Ovary (tissue), 10 donors: ENCODE measurements at places on chromosomes 2 and 18. TPM values are rescaled to one million over a fixed set of nuclear protein-coding genes. Genes with fewer than 3 reads are reported as not detected.
A peak's percentile ranks its signal among the peaks of the same experiment; 100 is the strongest.

- DNase-seq, result no peak
Measured at GRCh38 chr2:60350791-60351190, 202.7 kb downstream of the BCL11A start.

The TTC21B gene
- total RNA-seq, result 22.3 TPM

GRCh38 chr2:197028230-197028629 lies 101.7 kb upstream of the PGAP1 start:
- no peak for DNase-seq

DNA sequence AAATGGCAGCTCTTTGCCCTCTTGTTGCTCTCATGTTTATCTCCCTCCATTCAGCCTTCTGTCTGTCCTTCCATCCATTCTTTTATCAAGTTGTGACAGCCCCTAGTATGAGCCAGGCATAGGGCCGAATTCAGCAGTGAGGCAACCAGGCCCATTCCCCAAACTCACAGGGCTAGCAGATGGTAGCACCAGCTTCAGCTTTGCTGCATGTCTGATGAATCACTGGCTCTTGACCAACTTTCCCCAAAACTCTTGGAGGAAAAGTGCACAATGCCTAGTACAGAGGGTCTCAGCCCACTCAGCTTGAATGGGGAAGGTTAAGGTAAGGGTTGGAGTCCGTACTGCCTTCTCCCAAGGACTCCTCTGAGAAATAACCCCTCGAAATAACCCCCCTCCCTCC lies 35.7 kb downstream of the NPAS2 start:
- DNase-seq, result no peak

- DNase-seq, result no peak
Measured at GRCh38 chr2:144836635-144837350, 316.9 kb upstream of the ZEB2 start.

The TCF7L1 gene
- 28.3 TPM for total RNA-seq

The LRRTM4 gene
- not detected for total RNA-seq

GRCh38 chr2:237896507-237896892 lies 37.1 kb downstream of the RAMP1 start:
- DNase-seq, result no peak

- no peak for DNase-seq
Measured at GRCh38 chr2:66236067-66236685, 198.7 kb upstream of the MEIS1 start.

The AMER3 gene
- not detected for total RNA-seq

- peak; percentile 22 for DNase-seq
Measured at GRCh38 chr18:76823587-76824011, 1.2 kb downstream of the ZNF236 start.

The IL36G gene
- not detected for total RNA-seq

DNA sequence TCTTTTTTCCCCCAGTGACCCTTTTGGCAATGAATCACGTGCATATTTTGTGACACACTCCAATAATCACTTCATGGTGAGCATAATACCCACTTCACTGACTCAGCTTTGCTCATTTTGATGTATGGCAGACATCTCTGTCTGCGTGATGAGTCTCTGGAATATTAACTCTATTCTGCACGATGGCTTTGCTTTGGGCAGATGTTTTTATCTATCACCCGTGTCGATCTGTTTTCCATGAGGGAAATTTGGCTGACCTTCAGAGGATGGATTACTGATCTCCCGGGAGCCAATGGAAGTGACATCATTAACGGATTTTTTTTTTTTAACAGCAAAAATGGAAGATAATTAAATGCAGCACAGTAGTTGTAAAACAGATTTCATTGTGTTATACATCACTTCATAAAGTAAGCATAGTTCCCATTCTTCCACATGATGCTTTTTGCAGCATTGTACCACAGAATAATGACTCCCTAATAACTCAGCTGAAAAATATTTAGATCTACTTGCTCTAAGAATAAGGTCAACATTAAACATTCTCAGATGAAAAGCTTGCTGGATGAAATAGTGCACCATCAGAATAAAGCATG lies 29.8 kb downstream of the CDC42EP3 start:
- DNase-seq, result no peak

The FAHD2B gene
- total RNA-seq, result 16.1 TPM

GRCh38 chr2:131067465-131068125 lies 25.7 kb downstream of the FAM168B start:
- DNase-seq, result no peak

DNA sequence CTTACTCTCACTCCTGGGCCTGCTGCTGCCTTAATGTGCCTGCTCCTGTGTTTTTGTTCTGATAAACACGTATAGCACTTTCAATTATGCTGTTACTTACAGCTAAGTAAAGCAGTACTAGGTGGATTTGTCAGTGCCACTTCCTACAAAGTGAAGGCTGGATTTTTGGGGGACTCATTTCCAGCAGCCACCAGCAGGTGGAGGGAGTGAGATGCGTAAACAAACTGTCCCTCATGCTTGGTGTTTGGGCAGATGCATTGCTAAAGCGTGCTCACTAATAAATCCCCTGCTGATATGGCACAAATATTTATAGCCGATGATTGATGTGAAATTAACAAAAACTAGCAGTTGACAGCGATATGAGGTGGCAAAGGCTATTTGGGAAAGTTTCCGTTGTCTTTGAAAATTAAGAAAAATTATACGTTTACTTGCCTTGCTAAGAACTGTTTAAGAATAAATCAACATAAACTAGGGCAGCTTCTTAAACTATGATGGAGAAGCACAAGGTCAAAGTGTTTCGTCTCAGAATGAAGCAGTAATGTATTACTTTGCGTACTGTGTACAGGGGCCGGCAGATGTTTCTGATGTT lies 101.7 kb downstream of the AGAP1 start:
- DNase-seq, result peak; percentile 81

The TUBB8B gene
- 0.26 TPM for total RNA-seq

- no peak for DNase-seq
Measured at GRCh38 chr2:187084524-187084923, 235.6 kb upstream of the ZSWIM2 start.

The IGFBP2 gene
- total RNA-seq, result 297 TPM

The CELF4 gene
- 1.1 TPM for total RNA-seq

The NT5DC4 gene
- total RNA-seq, result not detected

GRCh38 chr2:173673640-173674039 lies 291.5 kb downstream of the SP3 start:
- no peak for DNase-seq

GRCh38 chr18:76496194-76496890 lies 1.3 kb upstream of the ZNF516 start:
- DNase-seq, result peak; percentile 85

DNA sequence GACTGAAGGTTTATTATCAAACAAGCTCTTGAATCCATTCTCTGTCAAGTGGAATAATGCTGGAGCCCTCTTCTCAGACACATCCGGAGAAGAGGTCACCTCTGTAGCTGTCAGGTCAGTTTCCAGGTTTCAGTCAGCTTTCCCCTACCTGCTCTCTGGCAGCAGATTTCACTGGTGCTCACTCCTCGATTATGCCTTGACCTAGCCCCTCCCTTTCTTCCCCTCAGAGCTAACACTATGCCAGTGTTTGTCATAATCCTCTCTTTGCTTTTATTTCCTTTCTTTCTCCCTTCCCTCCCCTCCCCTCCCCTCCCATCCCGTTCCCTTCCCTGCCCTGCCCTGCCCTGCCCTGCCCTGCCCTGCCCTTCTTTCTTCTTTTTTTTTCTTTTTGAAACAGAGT lies 22.5 kb upstream of the PLEKHM3 start:
- DNase-seq, result no peak

GRCh38 chr2:235026649-235027557 lies 75.1 kb downstream of the SH3BP4 start:
- peak; percentile 56 for DNase-seq

The DNAH7 gene
- total RNA-seq, result 3.8 TPM

GRCh38 chr2:191869781-191870180 lies 22.9 kb upstream of the CAVIN2 start:
- no peak for DNase-seq

DNA sequence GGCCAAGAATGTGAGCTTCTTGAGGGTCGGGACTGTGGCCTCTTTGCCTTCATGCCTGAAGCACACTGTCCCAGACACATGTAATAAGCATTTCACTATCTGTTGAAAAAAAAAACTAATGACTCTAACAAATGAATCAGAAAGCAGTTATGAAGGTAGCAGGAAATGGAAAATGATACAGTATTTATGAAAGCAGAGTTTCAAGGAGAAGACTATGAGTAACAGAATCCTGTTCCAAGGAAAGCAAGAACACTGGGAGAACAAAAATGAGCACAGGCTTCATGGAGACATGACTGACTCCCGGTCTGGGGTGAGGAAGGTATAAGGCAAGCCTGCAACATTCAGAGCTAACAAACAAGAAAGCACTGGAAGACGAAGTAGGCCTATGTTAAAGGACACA lies 190.8 kb downstream of the RNF152 start:
- DNase-seq, result no peak

DNA sequence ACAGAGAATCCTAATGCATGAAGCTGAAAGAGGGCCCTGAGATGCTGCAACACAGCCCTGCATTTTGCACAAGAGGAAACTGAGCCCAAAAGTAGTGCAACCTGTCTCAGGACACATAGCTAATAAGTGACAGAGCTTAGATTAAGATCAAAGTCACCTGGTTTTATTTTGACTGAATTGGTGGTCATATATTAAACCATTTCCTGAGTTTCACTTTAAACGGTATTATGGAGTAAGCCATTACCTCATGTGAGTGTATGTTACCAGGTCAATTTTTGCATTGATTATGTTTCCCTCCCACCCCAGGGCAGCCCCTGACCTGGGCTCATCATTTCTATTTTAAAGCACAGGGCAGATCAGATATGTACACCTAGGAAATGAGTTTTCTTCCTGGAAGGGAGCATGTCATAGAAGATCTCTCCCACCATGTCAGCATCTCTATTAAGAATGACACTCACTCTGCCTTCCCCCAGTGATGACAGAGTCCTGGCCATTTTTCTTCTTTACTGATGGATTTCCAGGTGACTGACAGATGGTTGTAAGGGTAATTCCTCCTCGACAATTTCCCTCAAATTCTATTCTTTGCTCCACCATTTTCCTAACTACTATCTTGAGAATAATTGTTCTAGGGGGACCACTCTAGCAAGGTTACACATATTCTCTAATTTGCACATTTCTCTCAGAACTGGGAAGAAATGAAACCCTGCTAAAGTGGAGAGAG lies 441.3 kb upstream of the SLC14A2 start:
- DNase-seq, result no peak

GRCh38 chr18:47204908-47205522 lies 28.9 kb upstream of the IER3IP1 start:
- DNase-seq, result no peak

The INO80B gene
- 60.9 TPM for total RNA-seq

DNA sequence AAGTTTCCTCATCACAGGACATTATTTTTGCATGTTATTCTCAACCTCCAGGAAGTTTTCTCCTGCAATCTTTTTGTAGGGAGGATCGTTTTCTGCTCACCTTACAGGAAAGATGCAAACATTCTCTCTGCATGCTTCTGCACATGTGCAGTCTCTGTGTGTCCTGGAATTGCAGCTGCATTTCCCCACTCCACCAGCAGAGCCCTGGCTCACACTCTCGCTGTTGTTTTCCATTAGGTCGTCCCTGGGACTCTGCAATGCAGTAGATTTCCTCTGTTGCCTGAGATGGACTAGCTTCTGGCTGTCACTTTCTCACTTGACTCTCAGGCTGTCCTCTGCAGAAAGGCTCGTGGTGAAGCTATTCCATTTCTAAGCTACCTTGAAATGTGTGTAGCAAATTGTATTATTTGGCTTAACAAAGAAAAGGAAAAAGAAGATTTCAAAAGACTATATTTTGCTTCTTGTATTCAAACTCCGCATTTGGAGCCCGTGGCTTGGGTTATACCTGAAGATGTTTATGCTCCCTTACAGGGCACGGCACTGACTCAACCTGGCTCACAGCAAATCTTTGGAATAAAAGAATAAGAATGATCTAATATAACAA lies 346.7 kb downstream of the RAD51AP2 start:
- DNase-seq, result peak; percentile 40

DNA sequence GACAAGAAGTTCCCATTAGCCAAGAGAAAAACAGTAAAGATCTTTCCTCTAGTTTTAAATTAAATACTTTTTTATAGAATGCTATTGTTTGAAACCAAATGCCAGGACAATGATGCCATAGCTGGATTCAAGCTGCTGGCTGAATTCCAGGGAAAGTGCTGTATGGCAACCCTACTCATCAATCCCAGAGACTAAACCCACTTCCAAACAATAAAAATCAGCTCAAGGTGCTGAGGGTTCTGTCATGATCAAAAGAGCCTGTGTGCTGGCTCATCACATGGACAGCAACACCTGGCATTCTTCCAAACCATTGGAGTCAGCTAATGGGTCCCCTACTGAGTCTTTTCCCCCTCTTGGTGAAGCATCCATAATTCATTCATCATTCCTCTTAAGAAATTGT lies 53.7 kb upstream of the PARD3B start:
- no peak for DNase-seq

The PLA2R1 gene
- 16.5 TPM for total RNA-seq

DNA sequence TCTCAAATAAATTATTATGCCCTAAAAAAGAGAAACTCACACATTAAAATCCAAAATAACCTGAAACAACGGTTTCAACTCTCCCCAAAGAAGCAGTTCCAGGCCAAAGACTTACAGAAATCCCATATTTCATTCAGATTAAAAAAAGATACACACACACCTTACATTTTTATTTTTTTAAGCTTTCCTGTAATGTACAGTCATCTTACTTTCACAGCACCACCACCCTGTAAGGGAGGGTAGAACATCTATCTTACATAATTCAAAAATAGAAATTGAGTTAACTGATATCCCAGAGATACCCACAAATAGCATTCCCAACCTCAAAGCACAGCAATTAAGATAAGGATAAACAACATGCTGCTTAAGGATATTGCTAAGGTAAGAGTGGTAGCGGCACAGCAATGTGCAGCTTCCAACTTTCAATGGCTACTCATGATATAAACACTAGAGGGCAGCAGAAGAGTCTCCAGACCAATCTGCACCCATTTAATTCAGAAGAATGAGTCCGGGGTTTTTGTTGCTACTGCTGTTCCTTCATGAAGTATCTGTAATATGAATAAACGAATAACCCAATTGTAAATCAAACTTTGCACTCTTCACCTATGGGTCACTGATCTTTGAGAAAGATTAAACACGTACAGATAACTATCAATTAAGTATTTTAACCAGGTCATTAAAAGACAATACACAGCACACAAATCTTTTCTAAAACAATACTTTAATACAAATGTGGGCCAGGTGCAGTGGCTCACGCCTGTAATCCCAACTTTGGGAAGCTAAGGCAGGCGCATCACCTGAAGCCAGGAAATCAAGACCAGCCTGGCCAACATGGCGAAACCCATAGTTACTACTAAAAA lies 11.3 kb downstream of the GFPT1 start:
- DNase-seq, result no peak
